ENCODE measurements at places on chromosomes 2 and 18.

- no peak for DNase-seq
Measured at GRCh38 chr18:56273541-56274219, 364.7 kb downstream of the TXNL1 start.

DNA sequence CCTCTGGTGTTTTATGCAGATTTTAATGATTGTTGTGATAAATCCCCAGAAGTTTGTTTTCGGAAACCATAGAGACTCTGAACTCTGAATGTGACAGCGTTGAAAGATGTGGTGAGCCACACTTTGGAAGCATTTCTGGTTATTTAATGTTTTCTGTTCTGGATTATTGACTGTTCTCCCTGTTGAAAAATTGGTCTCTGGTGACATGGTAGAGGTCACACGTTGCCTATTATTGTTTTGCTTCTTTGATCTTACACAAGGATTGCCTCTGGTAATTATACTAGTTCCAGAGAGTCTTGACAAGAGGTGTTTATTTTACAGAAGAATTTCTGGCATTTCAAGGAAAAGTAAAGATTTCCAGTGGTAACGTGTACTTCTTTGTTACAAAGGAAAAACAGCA is 127.1 kb downstream of the GREB1L start:
- DNase-seq = no peak

- no peak for DNase-seq
Measured at GRCh38 chr2:101843048-101843447, 145.5 kb downstream of the MAP4K4 start.

- no peak for DNase-seq
Measured at GRCh38 chr2:36452260-36452659, 96.7 kb downstream of the CRIM1 start.

DNA sequence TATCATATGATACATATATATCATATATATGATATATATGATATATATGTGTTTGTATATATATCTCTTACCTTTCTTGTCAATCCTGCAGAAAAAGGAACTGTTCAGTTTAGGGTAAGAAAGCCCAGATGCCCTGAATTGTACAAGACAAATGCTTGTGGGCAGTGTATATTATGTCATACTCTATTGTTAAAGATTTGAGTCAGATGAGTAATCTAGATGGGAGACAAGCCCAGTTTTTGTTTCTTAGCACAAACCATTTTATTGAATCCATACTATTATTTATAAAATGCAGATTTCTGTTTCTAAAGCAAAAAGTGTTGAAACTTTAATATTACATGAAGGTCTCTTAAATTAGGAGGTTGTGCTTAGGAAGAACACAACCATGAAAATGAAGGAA is 90.6 kb downstream of the VRK2 start:
- no peak for DNase-seq

GRCh38 chr18:67010919-67011318 is 407.0 kb upstream of the CDH19 start:
- no peak for DNase-seq

DNA sequence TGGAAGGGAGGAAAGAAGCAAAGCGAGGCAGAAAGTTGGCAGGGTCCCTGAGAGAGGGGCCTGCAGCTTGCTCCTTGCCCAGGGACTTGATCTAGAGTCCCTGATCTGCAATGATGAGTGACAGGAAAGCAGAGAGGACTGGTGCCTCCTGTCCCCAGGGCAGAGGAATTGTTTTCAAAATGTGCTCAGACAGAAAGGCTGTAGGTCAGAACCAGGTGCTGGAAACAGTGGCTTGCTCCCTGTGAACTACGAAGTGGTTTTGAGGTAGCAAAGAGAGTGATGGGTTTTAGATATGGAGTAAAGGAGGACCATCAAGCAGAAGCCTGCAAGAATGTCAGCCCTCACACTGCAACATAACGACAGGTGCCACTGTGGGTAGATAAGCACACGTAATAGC is 164.9 kb upstream of the SERTAD2 start:
- no peak for DNase-seq

DNA sequence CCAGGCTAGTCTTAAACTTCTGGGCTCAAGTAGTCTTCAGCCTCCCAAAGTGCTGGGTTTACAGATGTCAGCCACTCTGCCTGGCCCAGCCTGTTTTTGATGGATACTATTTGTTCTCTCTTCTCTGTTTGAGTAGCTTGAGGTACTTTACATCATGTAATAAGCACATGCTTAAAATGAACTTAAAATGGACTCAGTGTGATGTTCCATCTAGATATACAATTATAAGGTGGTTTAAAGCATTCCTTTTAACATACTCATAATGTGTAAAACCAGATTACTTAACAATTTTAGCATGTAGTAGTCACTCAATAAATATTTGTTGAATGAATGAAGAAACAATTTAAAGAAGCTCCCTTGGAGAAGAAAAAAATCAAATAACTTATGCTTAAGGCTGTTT is 9.6 kb downstream of the PTPRM start:
- DNase-seq = no peak

- no peak for DNase-seq
Measured at GRCh38 chr18:58769321-58769720, 95.4 kb upstream of the ZNF532 start.

DNA sequence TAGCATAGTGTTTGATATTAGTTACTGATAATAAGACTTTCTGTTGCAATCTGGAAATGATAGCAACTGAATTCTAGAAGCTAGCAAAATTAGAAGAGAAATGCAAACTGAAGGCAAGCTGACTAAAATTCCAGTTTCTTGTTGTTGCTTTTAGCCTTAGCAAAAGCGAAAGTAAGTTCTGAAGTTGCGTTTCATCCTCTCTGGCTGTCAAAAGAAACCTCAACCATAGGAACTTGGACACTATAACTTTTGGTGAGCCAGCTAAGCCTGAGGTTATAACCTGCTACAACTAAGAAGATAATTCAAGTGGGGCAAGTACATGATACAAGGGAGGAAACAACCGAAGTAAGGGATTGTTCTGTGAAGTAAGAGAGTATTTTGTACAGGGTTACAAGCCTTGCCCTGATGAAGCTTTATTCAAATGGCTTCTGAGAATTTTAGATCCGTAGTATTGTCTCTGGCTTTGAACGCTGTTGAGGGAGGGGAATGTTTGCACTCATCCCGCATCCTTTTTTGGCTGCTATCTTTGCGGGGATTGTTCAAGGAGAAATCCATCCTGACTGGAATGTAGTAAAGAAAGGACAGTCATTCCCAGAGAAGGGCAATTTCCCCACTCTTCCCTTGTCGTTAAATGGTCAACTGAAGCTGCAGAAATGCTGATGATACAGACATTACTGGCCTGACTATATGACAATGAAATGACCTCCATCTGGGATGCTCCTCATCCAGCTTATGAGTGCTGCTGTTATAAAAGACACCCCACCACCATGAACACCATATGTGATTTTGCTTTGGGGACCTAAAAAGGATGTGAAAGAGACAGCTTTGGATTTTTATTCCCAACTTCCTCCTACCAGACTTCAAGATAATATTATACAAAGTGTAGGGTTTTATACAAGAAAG is 7.0 kb upstream of the TMX3 start:
- no peak for DNase-seq

DNA sequence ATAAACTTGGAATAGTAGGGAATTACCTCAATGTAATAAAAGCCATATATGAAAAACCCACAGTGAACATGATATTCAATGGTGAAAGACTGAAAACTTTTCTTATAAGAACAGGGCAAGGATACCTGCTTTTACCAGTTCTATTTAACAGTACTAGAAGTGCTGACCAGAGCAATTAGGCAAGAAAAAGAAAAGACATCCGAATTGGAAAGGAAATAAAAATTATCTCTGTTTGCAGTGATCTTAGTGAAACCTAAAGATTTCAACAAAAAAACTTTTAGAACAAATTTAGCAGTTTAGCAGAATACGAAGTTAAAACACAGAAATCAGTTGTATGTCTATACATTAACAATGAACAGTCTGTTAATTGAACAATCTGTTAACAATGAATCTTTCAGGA is 69.1 kb downstream of the MIB1 start:
- DNase-seq = no peak

GRCh38 chr2:203797712-203798111 is 69.9 kb upstream of the CTLA4 start:
- no peak for DNase-seq

DNA sequence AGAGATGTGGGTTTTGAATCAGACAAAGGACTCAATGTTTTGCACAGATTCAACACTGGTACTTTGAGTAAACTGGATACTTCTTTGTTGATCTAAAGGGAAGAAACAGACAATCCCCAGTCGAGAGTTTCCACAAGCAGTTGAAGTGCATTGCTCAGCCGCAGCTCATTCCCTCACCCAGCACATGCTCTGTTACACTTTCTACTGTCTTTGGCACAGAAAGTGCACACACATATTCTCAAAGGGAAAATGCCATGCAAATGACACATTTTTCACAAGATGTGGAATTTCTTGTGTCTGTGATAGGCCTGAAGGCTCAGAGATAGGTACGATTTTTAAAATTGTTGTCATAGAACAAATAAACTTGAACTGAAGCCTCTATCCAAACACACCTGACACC is 258.9 kb upstream of the TRIB2 start:
- no peak for DNase-seq

DNA sequence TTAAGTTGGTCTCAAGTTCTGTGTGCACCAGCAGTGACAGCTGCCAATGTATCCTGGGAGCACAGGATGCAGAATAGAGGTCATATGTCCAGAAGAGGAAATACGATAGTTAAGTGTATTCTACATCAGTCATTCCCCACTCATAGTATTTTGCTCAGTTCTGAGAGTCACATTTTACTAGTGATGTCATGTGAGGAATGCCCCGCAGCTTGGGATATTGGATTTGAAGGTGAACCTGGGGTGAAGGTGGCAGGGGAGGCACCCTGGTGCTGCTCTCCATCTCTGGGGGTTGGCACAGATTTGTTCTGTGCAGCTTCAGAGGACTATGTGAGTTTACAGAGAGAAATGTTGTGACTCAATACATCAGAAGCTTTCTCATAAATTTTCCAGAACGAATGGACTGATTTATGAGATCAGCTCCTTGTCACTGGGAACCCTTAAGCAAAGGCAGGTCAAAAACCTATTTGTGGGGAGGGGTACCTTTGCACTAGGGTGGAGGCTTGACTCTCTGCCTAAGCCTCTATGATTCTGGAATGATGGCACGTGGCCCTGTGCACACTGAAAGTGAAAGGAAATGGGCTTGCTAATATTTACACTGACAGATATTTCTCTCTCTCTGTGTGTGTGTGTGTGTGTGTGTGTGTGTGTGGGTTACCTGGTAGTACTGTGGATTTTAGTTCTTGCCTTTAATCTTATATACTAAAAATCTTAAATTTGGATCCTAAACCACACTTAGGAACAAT is 95.9 kb downstream of the NEB start:
- DNase-seq = peak; percentile 17

- no peak for DNase-seq
Measured at GRCh38 chr2:85516653-85517389, 22.1 kb upstream of the MAT2A start.

- DNase-seq = no peak
Measured at GRCh38 chr18:43648002-43648401, 370.7 kb upstream of the SYT4 start.

- no peak for DNase-seq
Measured at GRCh38 chr2:111022633-111023032, 98.1 kb upstream of the BCL2L11 start.

DNA sequence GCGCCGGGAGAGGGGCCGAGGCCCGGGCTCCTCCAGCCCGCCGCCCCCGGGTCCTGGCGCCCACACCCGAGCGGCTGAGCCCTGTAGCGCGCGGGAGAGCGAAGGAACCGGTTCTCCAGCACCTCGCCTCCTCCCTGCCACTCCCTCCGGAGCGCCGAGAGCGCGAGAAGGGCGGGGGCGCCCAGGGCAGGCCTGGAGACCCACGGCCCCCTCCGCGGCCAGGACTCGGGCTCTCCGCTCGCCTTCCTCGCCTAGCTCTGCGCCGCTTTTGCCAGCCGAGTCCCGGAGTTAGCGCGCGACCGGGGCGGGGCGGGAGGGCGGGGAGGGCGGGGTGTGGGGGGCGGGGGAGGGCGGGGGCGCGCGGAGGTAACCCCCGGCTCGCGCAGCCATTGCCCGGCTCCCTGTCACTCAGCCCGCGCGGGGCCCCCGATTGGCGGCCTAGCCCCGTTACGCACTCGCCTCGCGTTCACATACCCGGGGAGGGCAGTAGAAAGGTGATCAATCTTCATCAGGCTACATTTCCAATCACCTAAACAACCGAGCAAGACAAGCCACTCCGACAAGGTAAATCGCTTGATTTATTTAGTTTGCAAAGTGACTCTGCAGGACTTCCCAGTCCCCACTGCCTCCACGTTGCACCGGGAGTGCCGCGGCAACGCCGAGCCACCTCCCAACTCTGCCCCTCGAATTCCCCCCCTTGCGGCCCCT is at the start of gene OTX1:
Gene OTX1, plus strand, starts transcription at position 497 of the 708 bp plus-strand sequence. CDS start 2,161 bp downstream, outside the sequence.
- DNase-seq = peak; percentile 39

DNA sequence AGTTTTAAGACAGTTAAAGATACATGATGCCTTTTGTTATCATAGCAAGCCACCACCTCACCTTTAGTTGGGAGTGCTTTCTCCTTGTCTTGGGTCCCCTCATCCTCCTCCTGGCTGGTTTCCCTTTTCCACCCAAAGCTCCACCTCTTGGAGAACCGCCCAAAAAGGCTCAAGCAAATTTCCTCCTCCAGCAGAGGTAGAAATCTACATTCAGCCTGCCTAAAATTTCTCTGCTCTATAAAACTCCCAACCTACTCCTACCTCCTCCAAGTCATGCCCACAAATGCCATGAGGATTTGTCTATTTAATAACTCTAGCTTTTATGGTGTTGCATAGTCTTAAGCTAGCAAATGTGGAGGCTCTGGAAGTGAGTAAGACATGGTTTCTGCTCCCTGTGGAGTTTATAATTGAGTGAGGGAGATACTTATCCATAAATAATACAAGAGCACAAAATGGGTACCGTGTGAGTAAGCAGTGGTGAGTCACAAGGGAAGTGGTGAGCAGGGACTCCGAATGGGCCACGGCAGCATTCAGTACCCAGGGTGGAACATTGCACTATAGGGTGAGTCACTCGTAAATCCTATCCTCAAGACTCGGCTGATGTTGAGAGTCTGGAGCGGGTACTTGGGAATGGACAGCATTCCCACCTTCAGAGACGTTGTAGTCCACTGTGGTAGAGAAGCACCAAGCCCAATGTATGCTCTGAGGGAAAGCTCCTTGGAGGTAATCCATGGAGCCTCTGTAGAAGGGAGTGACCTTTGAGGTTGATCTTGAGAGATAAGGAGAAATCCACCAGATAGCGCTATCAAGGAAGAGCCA is 146.3 kb downstream of the RTN4 start:
- DNase-seq = peak; percentile 60

DNA sequence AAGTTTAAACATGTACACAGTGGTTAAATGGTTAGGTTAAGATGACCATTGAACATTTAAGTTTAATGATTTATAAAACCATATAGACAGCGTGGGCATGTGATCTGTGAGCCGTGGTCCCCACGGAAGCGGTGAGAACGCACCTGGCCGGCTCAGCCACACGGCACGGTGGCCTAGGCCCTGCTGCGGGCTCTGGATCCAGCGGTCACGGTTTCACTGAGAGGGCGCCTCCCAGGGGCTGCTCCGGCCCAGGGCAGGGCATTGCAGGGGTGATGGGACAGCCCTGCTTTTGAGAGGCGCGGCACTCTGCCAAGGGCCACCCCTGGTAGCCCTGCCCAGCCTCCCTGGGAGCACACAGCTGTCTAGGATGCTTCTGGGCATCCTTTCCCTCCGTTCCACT is 124.9 kb downstream of the RGPD3 start:
- no peak for DNase-seq
